Hematopoietic multipotent progenitor cell treated with erythropoietin and hydrocortisone succinate and interleukin-3 and kit ligand, for 8 days (in vitro differentiated cells): ENCODE measurements at places on chromosomes 1 and 21.

- no peak for DNase-seq
Observed at GRCh38 chr1:212073490-212073889, 37.9 kb downstream of the DTL start.

GRCh38 chr1:21065851-21066250 is 110.8 kb downstream of the EIF4G3 start:
- DNase-seq, result no peak

- no peak for DNase-seq
Observed at GRCh38 chr1:248611883-248612414, 14.4 kb upstream of the OR2T10 start.

DNA sequence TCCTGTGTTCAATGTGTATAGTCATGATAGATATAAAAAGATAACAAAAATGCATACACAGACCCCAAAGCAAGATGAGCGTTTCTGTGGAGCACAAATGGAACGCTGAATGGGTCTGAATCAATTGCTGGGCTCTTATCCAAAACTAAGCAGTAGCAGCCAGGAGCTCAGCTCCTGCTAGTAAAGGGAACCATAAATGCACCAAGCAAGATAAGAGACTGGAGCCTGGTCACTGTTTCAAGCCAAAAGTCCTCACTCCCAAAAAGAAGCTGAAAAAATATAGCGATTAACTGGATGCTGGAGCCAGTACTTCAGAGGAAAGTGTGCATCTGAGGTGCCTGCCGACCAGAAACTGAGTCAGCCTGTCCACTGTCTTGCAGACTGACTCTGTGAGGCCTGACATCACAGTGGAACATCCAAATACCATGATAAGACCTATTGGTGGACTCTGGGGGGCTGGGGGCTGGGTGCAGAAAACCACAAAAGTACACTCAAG is 68.9 kb downstream of the LRRC8C start:
- DNase-seq, result peak; percentile 93

DNA sequence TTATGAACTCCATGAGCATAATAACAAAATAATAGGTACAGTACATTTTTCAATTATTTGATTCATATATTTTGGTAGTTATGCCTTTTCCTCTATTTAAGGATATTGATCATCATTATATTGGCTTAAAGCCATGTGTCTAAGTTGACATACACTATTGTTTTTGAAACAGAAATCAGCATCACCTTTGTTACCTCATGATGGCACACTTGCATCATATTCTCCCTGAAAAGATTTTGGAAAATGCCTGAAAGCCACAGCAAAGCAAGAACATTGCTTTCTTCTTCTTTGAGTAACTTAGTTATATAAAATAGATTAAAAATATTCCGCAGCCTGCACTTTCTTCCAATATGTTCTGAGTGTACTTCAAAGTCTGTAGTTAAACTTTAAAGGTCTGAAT is 33.3 kb downstream of the TMPRSS15 start:
- DNase-seq, result no peak

DNA sequence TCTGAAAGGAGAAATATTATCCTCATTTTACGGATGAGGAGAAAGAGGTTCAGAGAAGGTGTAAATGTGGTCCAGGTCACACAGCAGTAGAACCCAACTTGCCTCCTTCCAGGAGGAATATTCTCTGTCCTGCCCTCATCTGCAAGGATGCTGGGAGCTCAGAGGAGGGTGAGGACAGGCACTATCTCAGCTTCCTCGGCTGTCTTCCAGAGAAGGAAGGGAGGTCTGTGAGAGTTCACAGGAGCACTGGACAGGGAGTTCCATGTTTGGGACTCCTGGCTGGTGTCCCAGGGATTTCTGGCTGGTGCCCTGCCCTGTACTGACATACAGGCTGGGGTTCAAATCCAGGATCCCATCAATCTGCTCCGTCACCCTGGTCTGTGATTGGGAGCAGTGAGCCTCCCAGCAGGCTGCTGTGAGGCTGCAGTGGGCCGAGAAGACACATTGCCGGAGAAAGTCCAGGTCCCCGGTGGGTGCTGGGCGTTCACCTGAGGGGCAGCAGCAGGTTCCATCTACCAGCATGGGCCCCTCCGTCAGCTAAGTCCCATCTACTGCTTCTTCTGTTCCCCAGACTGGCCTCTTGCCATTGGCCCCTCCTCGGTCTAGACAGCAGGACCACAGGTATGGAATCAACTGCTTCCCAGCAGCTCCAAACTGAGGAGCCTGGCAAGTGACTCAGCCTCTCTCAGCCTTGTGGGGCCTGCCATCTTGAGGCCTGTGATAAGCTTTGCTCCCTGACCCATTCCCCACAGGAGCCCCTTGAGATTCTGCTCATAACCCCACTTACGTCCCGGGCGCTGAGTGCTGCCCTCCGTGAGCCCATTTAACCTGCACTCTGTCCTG is 8.5 kb upstream of the BSND start:
- no peak for DNase-seq

DNA sequence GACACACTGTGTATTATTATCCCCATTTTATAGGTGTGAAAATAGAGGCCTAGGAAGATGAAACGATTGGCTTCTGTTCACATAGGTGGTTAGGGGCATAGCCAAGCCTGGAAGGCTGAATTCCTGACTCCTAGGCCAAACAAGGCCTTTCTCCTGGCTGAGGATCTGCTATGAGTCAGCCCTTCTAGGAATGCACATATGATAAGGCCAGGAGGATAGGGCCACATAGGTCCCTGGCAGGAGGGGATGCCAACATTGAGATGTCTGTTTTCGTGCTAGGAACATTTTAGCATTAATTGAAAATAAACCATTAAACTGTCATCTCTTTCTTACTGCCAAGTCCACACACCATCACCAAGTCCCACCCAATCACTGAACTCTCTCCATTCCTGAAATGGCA is 9.2 kb downstream of the CSMD2 start:
- no peak for DNase-seq

GRCh38 chr1:93061895-93062792 is 16.9 kb upstream of the MTF2 start:
- DNase-seq, result peak; percentile 64

DNA sequence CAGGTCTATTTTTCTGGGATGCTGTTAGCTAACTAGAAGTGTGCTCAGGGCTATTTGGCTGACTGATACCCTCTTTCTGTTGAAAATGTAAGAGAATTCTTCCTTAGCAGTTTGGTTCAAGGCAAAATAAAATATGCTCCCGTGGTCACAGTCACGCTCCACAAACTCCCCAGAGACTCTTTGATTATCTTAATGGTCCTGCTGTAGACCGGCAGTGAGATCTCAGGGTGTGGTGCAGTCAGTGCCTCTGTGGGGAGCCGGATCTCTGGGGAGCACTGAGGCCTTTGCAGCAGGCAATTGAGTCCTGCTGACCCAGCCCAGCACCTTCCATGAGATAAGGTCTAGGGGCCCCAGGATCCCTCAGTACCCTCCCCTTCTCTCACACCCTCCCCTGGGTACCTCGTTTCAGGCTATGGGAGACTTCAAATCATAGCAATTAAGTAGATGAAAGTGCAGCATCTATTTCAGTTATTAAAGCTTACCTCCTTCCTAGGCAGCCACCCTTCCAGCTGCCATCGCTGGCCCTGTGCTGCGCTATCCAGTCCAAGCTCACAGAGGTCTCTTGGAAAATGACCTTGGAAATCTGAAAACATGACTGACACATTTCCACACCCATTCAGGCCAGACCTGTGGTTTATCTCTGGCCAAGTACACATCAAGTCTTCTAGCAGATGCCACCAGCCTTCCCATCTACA is 98.1 kb downstream of the SEC16B start:
- DNase-seq, result no peak

DNA sequence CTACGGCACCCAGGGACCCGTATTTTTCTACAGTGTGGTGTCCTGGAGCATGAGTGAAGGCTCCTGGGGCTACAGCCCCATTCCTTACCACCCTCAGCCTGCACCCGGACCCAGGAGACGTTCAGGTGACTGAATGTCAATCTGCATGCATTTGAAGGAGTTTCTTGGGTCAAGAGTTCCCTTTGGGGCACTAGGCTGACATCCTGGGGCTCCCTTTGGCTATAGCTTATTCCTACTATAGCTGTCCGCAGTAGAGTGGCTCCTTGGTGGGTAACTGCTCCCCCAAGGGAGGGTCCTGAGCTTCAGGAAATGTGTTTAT is 19.9 kb upstream of the LRRN2 start:
- DNase-seq, result no peak

- DNase-seq, result no peak
Observed at GRCh38 chr1:158644449-158644848, 39.4 kb downstream of the OR10Z1 start.

GRCh38 chr1:245086389-245086969 is 68.3 kb upstream of the KIF26B start:
- no peak for DNase-seq
